Stimulated activated CD4-positive, alpha-beta T cell treated with anti-CD3 and anti-CD28 coated beads, Interleukin-15, amount 100 ng/mL, for 24 hours (primary cell): ENCODE measurements at places on chromosomes 2 and 18.

GRCh38 chr18:24112464-24112863 lies 26.4 kb upstream of the CABYR start:
- DNase-seq, result no peak

GRCh38 chr2:220493871-220494525 lies 866.6 kb downstream of the SLC4A3 start:
- no peak for DNase-seq

- DNase-seq, result no peak
Measured at GRCh38 chr2:176781570-176782217, 430.9 kb upstream of the HNRNPA3 start.

DNA sequence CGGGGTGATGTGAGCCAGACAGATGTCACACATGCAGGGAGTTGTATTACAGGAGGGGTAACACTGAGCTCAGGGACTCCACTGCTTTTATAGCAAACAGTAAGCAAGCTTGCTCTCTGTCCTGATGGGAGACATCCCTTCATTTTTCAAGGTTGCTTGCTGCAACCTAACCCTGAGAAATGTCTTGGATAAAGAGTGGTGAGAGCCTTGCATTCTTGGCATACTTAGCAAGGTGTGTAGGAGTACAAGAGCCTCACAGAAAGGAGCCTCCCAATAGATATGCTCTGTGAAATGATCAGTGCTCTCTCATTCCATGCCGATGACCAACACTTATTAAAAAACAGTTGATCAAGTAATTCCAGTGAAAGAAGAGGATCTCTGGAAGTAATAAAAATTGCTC lies 8.1 kb downstream of the PFN4 start:
- no peak for DNase-seq

- no peak for DNase-seq
Measured at GRCh38 chr2:161379740-161380139, 36.4 kb upstream of the TBR1 start.

DNA sequence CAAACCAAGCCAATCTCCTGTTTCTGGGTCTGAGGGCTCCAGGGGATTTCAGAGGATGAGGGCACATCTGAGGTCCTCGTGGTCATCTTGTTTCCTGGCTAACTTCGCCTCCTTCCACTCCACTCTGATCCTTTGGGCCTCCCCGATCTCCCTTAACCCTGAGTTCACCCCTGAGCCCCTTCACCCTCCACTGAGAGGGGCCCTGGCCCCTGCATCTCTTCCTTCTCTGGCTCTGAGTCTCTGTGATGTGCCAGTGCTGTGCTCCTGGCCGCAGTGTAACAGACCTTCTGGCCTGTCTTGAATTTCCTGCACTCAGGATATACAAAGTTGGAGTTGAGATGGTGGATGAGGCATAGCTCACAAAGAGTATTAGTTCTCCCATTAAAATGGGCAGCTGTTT lies 84.7 kb upstream of the BOD1L2 start:
- no peak for DNase-seq

DNA sequence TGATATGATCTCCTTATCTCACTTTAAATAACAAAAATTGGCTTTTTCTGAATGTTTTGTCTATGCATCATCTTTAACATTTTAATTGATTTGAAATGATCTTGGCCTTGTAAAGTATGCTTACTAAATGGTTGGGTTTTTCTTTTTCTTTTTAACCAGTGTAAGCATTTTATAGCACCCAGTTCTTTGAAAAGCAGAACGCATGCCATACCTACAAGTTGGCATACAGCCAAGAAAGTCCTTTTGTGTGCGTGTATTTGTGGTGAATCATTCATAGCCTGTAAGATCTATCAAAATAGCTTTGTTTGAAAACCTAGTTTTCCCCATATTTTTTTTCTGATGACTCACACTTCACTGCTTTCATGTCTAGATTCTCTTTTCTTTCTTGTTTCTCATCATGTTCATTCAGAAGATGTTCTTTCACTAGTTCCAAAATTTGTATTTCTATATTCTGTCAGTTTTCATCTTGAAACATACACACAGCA lies 4.1 kb upstream of the VRK2 start:
- DNase-seq, result peak; percentile 25

DNA sequence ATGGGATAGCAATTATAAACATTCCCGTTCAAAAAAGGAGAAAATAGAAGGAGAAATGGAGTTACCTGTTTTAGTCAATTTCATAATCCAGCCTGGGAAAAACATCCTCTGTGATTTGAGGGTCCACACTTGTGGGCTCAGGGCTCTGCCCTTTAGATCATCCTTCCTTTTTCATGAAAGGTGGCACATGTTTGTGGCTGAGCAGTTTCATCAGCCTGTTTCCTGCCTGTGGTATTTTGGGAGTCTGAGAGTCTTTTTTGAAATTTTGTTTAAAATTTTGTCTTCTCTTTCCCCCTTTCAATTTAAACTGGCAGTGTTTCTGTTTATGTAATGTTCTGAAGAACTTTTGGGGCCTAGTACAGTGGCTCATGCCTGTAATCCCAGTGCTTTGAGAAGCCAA lies 84.0 kb downstream of the KIAA1328 start:
- DNase-seq, result no peak

DNA sequence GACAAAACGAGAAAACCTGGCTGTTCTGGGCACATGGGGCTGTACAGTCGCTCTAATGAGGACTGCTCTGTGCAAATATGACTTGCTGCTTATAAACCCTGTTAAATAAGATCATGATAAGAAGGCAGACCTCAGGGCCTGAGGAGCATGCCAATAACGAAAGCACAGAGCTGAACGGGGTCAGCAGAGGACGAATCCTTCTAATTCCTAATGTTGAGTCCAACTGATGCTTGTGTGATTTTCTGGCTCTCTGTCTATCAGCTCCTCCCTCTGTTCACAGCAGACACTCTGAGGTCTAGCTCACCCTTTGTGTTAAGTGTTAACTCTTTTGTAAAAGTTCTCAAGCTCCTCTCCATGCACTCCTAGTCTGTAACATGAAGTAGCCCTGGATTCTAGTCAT lies 167.2 kb upstream of the REV1 start:
- no peak for DNase-seq

GRCh38 chr2:24843330-24843860 lies 50.2 kb downstream of the CENPO start:
- no peak for DNase-seq

GRCh38 chr2:100036793-100037192 lies 105.6 kb downstream of the AFF3 start:
- no peak for DNase-seq
